CD8-positive, alpha-beta T cell (primary cell): ENCODE measurements at places on chromosomes 7 and 10.
A peak's percentile ranks its signal among the peaks of the same experiment; 100 is the strongest.

DNA sequence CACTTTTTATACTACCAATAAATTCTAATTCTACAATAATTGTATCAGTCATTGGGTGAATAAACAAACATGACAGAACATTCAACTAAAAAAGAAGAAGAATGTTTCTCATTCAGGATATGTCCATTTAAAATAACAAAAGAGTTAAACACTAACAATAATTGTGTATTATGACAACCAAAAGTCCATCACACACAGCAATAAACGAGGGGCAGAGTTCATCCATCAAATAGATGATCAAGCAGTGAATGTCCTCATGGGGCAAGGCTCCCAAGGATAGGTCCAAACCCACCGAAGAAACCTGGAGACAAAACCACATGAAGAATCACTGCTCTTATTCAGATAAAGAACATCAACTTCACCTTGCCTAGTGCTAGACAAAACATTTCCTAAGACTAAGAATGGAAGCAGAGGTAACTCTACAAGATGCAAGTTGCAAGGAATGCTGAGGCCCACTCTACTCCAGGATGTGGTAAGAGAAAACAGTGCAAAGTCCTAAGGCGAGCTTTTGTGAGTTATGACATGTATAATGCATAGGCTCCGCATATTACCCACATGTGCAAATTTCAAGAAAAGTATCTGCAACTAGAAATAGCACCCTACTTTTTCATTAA lies 115.1 kb downstream of the PARD3 start:
- DNase-seq: no peak

GRCh38 chr10:101816376-101816775 lies 1.9 kb downstream of the OGA start:
- DNase-seq: no peak

DNA sequence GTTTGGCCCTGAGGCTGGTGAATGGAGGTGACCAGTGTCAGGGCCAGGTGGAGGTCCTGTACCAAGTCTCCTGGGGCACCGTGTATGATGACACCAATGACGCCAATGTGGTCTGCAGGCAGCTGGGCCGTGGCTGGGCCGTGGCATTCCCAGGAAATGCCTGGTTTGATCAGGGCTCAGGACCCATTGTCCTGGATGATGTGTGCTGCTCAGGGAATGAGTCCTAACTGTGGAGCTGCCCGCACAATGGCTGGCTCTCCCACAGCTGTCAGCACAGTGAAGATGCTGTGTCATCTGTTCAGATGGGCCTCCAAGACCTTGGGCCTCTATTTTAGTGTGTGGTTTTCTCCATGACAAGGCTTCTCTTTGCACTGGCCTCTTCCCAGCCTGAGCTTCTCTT lies 64.0 kb downstream of the DMBT1 start:
- no peak for DNase-seq

GRCh38 chr10:110138197-110138812 lies 69.1 kb upstream of the MXI1 start:
- DNase-seq: no peak

DNA sequence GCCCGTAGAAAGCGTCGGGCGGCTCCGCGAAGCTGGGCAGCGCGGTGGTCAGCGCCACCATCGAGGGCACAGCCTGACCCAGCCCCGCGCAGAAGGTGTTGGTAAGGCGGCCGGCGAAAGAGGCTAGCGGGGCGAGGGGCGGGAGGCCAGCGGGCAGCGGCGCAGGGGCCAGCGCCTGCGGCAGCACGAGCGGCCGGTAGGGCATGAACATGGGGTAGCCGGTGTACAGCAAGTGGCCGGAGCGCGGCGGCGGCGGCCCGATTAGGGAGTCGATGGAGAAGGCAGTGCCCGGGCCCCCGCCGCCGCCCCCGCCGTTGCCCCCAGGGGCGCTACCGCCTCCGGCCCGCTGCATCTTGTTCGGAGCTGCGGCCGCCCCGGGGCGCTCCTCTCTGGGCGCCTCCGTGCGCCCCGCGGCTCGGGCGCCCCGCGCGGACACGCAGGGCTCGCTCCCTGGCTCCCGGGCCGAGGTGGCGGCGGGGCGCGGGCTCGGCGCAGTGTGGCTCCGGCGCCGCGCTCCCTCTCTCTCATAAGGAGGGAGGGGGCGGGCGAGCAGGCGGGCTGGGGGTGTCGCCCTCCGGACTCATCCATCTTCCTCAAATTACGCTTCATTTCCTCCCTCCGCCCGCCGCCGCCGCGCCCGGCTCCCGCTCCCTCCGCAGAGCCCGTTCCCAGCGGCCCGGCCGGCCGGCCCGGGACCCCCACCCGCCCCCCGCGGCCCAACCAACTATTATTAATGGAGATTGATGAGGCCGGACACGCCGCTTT lies at the start of gene GBX1:
Gene GBX1 (minus strand): TSS at position 498 of the 765 bp plus-strand sequence. CDS start 146 bp downstream, at position 352.
- DNase-seq: no peak

DNA sequence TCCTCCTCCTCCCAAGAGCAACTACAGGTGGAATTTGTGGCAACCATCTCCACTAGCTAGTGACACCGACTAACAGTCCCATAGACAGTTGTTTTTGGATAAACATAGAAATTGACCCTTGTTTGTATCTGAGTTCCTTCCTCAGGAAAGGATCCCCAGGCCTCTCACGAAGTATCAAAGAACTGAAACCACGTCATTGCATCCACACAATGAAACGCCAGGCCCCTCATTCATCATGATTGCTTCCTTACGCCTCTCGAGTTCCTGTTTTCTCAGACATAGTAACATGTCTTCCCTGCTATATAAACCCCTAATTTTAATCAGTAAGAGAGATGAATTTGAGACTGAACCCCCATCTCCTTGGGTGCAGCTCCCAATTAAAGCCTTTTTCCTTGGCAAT lies 18.1 kb downstream of the SLC35G1 start:
- DNase-seq: no peak

DNA sequence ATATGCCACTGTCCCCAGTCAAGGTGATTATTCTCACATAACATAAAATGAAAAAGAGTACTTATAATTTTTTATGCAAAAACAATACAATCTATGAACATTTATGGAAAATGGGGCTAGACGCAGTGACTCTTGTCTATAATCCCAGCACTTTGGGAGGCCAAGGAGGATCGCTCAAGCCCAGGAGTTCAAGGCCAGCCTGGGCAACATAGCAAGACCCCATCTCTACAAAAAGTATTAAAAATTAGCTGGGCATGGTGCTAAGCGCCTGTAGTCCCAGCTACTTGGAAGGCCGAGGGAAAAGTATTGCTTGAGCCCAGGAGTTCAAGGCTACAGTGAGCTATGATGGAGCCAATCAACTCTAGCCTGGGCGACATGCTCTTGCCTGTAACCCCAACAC lies 14.5 kb upstream of the ANAPC16 start:
- no peak for DNase-seq

- DNase-seq: peak; percentile 42
These were observed 14.0 kb downstream of the LRGUK start for GRCh38 chr7:134140889-134141867.

- DNase-seq: no peak
These were observed 58.6 kb downstream of the ZMIZ1 start for GRCh38 chr10:79127151-79127961.

- no peak for DNase-seq
These were observed 782.0 kb upstream of the ZWINT start for GRCh38 chr10:57142925-57143576.

DNA sequence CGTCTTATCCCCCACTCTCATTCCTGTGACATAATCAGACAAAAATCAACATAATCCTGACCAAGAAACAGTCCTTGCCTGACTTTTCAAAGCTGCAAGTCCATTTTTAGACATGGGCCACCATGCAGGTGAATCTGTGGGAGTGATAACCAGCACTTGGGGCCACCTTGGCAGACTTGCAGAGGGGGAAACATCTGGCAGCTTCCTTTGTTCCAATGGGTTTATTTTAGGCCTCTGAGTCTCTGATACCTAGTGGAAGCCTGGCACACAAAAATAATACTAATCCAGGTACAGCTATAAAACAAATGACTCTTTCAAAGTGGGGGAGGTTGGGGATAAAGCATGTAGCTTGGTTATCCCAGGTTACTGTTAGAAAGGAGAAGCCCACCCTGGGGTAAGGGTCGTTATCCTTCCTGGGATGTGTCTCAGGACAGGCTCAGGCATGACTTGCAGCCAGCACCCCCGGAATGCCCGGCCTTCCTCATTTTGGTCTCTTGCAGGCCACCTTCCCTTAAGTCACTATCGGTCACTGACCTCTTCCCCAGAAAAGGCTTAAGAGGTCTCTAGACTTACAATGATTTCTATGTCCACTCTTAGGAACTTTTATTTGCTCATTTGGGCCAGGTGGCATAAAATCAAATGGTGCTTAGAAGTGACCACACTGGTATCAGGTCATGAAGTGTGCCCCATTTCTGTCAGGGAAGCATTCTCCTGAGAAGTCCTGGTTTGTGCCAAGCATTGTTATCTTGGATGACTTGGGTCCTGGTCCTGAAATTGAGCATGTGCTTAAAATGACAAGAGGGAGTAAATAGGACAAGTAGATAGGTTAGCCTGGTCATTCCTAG lies 37.6 kb downstream of the EEPD1 start:
- no peak for DNase-seq

GRCh38 chr7:128123291-128124037 lies 92.2 kb upstream of the LRRC4 start:
- peak; percentile 7 for DNase-seq

DNA sequence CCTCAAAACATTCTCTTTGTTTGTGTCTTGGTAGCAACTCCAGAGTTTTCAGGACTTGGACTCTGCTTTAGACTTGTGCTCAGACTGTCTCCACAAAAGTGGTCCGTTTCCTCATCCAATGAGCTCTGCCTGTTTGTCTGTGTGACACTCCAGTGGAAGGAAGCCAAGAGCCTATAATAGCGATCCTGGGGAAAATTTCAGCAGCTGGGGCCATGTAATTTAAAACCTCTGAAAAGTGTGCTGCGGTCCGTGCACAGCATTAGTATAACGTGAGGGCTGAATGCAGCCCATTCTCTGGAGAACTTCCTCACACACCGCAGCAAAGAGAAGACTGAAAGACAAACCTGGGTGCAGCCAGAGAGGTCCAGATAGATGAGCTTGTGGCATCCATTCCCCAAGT lies at the start of gene LRRC17:
Gene LRRC17 (plus strand): TSS at position 259 of the 400 bp plus-strand sequence. CDS start 20,914 bp downstream, outside the sequence.
- DNase-seq: no peak

- DNase-seq: no peak
These were observed 43.3 kb downstream of the CNOT4 start for GRCh38 chr7:135466442-135467206.

GRCh38 chr10:18312374-18313139 lies 172.3 kb downstream of the CACNB2 start:
- DNase-seq: no peak

DNA sequence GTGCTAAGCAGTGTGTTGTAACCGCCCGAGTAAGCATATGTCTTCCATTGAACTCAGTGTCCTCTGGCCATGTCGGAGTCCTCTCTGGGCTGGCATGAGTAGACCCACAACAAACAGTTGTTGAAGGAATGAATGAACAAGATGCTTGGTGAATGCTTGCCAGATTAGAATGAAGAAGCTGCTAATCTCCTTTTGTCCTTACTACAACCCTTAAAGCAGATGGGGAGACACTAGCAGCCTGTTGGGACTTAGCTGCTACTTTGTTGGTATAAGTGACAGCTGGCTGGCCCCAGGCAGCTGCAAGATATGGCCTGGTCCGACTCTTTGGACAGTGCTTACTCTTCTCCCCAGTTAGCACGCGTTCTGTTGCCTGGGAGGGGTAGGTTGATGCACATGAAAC lies 370.1 kb downstream of the RPS24 start:
- no peak for DNase-seq

DNA sequence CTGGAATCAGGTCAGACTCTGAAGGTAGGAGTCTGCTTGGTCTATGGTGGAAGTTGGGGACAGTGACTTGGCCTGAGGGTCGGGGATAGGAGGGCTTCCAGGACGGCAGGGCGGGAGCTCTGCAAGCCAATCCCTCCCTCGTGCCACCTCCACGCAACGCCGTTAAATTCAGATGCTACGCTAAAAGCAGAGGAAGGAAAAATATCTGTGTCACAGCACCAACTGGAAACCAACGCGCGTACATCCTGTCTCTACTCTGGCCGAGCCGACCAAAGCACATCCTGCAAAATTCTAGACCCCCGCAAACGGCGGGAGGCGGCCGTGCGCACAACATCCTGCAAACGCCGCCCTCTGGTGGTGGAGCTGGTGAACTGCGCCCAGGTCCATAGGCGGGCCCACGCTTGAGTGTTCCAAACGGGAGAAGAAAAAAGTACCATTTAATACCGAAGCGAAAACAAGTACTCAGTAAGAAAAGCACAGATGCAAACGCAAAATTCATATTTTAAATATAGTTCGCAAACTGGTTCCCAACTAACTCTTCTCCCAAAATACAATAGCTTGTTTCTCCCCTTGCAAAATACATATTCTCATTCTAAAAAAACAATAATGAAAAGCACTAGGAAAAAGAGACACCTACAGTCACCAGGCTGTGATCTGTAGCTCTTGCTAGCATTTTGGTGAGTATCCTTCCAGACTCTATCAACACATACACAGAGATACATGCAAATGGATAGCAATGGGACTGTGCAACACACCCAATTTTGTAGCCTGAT lies 45.7 kb upstream of the HSPA12A start:
- peak; percentile 70 for DNase-seq

GRCh38 chr7:56062382-56062781 lies 1.7 kb upstream of the SUMF2 start:
- DNase-seq: no peak

- no peak for DNase-seq
These were observed 1080.4 kb downstream of the CNTNAP2 start for GRCh38 chr7:147197006-147197405.

GRCh38 chr10:86931872-86932271 lies 25.5 kb downstream of the MMRN2 start:
- no peak for DNase-seq

GRCh38 chr7:76069238-76069638 lies 21.3 kb downstream of the MDH2 start:
- no peak for DNase-seq

GRCh38 chr10:120490288-120490687 lies 33.3 kb downstream of the PLPP4 start:
- no peak for DNase-seq

DNA sequence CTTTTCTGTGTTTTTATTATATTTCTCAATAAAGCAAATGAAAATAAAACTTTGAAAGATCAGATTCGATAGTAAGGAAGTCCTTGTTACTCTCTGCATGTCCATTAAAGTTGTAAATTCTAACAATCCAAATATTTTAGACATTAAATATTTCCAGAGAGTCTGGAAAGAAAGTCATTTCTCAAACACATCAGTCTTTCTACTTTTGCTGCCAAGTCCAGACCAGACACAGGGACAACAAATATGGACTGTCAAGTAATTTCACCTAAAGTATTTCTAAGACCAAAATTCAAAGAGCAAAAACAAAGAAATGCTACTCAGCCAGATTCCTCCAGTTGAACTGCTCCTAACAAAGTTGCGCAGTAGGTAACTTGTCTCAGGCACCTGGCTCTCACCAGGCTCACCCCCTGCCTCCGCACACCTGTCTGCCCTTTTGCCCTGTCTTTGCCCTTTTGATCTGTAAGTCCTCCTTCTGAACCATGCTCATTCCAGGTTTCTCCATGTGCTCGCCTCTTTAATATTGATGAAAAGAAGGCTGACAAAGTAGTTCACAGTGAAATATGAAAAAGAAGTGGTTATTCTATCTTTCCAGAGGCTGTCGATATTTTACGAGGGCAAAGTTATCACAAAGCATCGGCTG lies 300.5 kb downstream of the C7orf25 start:
- DNase-seq: no peak

- no peak for DNase-seq
These were observed 74.5 kb downstream of the COBL start for GRCh38 chr7:51242007-51242691.

GRCh38 chr10:28169525-28169924 lies 133.3 kb downstream of the MPP7 start:
- no peak for DNase-seq

GRCh38 chr10:50260791-50261281 lies 9.5 kb upstream of the ASAH2 start:
- DNase-seq: peak; percentile 46
